Mammary microvascular endothelial cell (primary cell): ENCODE measurements at places on chromosomes 6 and 20. TPM values are rescaled to one million over a fixed set of nuclear protein-coding genes. Genes with fewer than 3 reads are reported as not detected.

Gene GABRR1
- not detected in 2 replicates for total RNA-seq

Gene PBOV1
- total RNA-seq = not detected in 2 replicates

Gene GTSF1L
- not detected in 2 replicates for total RNA-seq

Gene SLC17A1
- total RNA-seq = not detected in 2 replicates

Gene LPA
- total RNA-seq = not detected in 2 replicates

Gene PI16
- total RNA-seq = 0.98 TPM in 1 of 2 replicates, not detected in the other

Gene COX4I2
- not detected in 2 replicates for total RNA-seq

Gene IL20RA
- total RNA-seq = 0.15 TPM in 1 of 2 replicates, not detected in the other

Gene CASP8AP2
- 8.5 and 10.5 TPM in 2 replicates for total RNA-seq

Gene COL9A3
- total RNA-seq = 0.79 TPM in 1 of 2 replicates, not detected in the other

Gene GATA5
- total RNA-seq = not detected in 2 replicates

Gene MRAP2
- total RNA-seq = 0.07 and 0.39 TPM in 2 replicates

Gene XKR7
- not detected in 2 replicates for total RNA-seq

Gene TPX2
- total RNA-seq = 106 and 111 TPM in 2 replicates

Gene OR12D1
- total RNA-seq = not detected in 2 replicates

Gene SMIM29
- total RNA-seq = 39.8 and 45.3 TPM in 2 replicates

Gene ASIP
- not detected in 2 replicates for total RNA-seq

Gene AIF1
- not detected in 2 replicates for total RNA-seq

Gene LPIN3
- 2.9 and 3.7 TPM in 2 replicates for total RNA-seq

Gene GNMT
- total RNA-seq = 0.20 TPM in 1 of 2 replicates, not detected in the other

Gene ZNF165
- total RNA-seq = 0.20 and 0.49 TPM in 2 replicates

Gene SAMD3
- total RNA-seq = not detected in 2 replicates

Gene SCUBE3
- 0.13 and 0.15 TPM in 2 replicates for total RNA-seq

Gene KHDC1L
- total RNA-seq = not detected in 2 replicates

Gene BPIFB1
- not detected in 2 replicates for total RNA-seq

Gene RUNX2
- total RNA-seq = 0.69 TPM in 1 of 2 replicates, not detected in the other

Gene DACT2
- not detected in 2 replicates for total RNA-seq

Gene RAMACL
- 0.20 TPM in 2 replicates for total RNA-seq

Gene SUMO4
- 1.4 TPM in 1 of 2 replicates, not detected in the other for total RNA-seq

Gene ITCH
- total RNA-seq = 34.4 and 49.4 TPM in 2 replicates

Gene KIF16B
- total RNA-seq = 5.0 and 6.5 TPM in 2 replicates

Gene PTCHD4
- 2.9 and 3.1 TPM in 2 replicates for total RNA-seq

Gene PRDM13
- not detected in 2 replicates for total RNA-seq

Gene PPIL6
- total RNA-seq = not detected in 2 replicates

Gene PROKR2
- total RNA-seq = not detected in 2 replicates

Gene ABHD16B
- not detected in 2 replicates for total RNA-seq

Gene FAM83C
- total RNA-seq = not detected in 2 replicates

Gene SLC17A3
- not detected in 2 replicates for total RNA-seq

Gene BANF2
- total RNA-seq = not detected in 2 replicates

Gene OLIG3
- total RNA-seq = not detected in 2 replicates

Gene MAP3K7
- total RNA-seq = 13.5 and 18.2 TPM in 2 replicates

Gene ME1
- total RNA-seq = 14.6 and 15.5 TPM in 2 replicates

Gene RAB32
- total RNA-seq = 107 and 115 TPM in 2 replicates

Gene CHD6
- 9.5 and 11.1 TPM in 2 replicates for total RNA-seq

Gene MOG
- not detected in 2 replicates for total RNA-seq
